ENCODE measurements at places on chromosomes 5 and 9.

DNA sequence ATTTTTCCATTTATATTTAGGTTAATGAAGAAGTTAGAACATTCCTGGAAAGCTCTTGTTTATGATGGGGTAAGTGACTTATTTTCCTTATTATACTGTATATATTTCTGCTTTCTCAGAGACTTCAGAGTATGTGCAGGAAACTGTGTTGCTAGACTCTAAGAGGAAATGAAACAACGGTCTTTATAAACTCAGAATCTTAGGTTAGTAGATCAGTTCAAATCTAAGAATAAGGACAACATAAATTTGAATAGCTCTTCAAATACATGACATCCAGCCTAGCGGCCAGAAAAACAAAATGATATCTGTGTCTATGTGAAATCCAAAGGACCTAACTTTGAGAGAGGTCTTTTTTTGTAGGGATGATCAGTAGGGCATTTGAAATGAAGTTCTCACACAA is 94.3 kb downstream of the PRKACG start:
- DNase-seq = no peak

DNA sequence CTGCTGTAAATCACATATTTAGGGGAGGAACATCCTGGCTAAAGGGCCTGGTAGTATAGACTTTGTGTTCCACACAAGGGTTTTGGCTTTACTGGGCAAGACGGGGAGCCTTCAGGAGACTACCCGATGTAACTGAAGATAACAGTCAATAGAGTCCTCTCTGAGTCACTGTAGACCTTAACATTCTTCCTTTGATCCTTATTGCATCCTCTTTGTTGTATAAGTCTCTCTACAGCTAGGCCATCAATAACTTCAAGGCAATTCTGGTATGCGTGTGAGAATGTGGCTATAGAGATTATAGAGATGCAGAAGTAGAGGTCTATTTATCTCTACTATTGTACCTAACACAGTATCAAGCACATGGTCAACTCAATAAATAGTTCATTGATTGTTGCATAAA is 67.3 kb upstream of the STK32A start:
- DNase-seq = no peak

GRCh38 chr5:144742361-144742760 is 571.7 kb downstream of the KCTD16 start:
- DNase-seq = no peak

GRCh38 chr5:167916706-167917105 is 374.7 kb upstream of the WWC1 start:
- no peak for DNase-seq

DNA sequence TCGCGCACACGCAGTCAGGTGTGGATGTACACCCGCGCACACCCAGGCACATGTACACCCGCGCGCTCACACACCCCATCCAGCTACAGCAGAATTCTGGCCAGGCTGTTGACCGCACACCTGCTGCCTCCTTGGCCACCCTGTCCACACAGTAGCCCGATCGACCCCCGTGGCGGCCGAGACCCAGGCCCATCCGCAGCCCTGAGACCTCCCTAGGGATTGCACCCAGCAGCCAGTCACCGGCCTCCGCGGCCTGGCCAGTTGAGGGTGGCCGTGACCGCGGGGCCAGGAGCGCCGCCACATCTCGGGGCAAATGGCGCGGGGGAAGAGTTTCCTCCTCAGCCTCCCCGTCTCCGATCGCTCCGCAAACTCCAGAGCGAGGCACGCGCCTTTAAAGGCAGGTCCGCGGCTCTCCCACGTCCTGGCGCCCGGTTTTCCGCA is 774 bp upstream of the ADAMTS16 start:
- DNase-seq = no peak

DNA sequence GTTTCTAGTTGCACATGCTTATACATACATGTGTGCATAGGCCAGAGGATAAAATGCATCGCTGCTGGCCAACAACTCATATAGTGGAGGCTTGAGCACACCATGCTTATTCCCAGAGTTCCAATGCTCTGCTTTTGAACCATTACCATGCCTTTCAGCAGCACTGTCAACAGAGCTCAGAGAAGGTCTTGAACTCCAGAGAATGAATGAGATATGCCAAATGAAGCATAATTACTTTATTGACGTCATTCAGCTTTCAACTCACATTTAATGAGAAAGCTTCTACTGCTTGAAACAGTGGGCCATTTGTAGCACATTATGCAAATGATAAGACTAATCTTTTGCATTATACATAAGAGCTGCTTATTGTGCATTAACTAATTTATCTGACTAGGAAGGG is 765.3 kb upstream of the GRAMD2B start:
- DNase-seq = no peak

GRCh38 chr9:127634021-127634420 is 21.9 kb downstream of the STXBP1 start:
- DNase-seq = no peak

DNA sequence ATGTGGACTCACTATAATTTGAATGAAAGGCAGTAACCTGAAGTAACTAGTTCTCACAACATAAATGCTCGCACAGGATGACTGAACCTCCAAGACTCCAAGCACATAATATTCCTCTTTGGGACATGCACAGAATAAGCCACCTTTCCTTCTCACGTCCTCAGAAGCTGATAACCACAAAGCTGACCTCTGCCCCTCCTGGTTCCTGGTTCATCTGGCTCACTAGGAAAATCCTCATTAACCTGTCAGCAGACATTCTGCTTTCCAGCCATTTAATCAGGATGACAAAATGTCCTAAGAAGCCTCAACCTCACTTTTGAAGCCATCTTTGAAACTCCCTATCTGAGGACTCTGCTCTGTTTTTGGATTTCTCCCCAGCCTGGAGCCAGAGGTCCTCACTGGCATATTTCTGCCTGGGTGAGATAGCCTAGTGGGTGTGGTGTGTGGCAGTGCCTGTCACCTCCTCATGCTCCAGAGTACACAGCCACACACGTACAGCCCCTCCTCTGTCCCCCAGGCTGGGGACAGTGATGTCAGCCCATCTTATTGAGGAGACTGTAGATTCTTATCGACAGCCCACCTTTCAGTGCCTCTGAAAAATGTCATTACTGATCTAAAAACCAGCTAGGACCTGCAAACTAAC is 10.3 kb downstream of the ANKH start:
- no peak for DNase-seq

GRCh38 chr9:134666208-134666607 is 24.6 kb downstream of the COL5A1 start:
- no peak for DNase-seq

- DNase-seq = no peak
Measured at GRCh38 chr5:141512390-141512910, 23.6 kb downstream of the PCDHGC5 start.

DNA sequence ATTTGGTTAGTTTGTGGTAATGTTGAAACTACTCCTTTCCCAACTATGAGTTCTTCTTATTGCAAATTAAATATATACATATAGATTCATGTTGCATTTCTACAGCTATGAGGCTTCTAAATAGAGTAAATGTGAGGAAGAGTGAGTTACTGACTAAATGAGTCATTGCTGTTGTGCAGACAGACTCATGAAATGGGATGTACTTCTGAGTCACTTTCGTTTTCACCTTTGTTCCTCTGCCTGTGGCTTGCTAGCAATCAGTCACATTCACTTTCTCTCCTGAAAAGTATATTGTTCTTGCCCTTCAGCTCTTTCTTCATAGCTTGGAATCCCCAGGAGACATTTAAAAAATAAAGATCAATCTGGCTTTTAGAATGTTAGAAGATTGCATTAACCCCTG is 295.5 kb upstream of the SMC2 start:
- no peak for DNase-seq

DNA sequence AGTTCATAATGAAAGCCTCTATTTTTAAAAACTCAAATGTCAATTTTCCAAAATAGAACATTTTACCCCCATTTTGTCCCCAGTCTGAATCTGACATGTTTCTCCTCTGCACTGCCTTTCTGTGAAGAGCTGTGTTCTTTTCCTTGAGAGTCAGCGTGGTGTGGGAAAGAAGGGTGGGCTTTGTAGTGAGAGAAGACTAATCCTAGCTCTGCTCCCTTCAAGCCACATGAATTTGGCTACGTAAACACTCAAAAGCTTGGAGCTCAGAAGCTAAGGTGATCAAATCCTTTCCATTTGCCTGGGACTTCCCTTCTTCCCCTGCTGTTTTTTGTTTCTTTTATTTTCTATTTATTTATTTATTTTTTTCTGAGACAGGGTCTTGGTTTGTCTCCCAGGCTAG is 598.5 kb downstream of the TLR4 start:
- DNase-seq = no peak

DNA sequence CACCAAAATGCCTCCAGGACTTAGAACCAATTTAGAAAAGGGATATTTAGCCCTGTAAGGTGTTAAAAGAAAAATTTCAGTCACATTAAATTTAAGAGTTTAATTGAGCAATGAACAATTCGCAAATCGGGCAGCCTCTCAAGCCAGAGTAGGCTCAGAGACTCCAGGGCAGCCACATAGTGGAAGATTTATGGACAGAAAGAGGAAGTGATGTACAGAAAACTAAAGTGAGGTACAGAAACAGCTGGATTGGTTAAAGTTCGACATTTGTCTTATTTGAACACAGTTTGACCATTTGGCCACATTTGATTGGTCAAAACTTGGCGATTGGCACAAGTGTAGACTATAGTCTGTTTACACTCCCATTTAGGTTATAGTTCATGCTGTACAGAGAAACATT is 525.9 kb upstream of the ZNF608 start:
- no peak for DNase-seq

DNA sequence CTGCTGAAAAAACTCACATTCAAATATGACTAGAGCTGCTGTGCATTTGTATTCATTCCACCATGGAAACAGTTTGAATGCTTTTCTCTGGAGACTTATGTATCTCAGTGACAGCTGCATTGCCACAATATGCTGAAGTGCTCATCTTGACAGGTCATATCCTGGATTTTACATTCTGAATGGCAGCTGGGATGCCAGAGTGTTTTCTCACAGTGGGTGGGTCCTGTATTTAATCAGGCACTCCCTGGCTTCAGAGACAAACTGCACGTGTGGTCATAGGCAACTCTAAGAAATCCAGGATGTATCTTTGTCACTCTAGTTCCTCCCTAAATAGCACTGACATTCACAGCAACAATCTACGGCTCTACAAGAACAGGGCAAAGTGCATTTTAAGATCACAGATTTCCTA is 75.6 kb downstream of the ST8SIA4 start:
- DNase-seq = no peak

- DNase-seq = no peak
Measured at GRCh38 chr9:88936132-88936531, 55.1 kb upstream of the S1PR3 start.

DNA sequence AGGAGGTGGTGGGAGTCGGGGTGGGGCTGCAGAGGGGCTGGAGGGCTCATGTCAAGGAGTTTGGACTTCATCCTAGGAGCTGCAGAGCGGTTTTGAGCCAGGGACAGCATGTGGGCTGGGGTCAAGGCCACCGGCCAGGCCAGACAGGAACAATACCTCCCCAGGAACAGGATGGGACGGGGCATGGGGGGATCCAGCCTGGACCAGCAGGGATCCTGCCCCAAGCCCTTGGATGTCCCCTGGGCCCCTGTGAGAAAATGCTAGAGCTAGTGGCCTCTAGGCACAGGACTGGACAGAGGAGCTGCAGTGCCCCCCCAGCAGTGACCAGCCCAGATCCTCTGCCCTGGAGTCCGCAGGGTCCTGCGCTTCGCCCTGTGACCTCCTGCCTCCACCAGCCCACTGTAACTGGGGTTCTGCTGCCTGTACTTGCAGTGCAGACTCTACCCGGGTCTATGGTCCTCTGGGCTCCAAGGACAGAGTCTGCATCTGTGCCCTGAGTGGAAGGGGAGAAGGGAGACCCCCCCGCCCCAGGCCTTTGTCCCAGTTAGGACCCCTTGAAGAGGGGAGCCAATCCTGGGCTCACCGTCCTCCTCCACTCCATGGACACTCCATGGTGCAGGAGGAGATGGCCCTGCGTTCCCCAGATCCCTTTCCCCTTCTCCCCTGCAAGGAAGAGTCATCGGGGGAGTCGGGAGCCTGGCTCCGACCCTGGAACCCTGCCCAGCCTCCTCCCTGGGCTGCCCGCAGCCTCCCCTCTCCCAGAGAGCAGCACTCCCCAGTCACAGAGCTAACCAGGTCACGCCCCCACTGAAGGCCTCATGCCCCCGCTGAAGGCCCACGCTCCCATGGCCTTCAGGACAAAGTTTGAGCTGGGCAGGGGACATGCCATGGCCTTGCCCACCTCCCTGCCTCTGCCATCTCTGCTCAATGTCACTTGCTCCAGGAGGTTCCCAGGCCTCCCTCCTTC is 3.0 kb upstream of the MXD3 start:
- no peak for DNase-seq
